G401 (cell line): ENCODE measurements at places on chromosomes 4 and X.
A peak's percentile ranks its signal among the peaks of the same experiment; 100 is the strongest.

- no peak for DNase-seq
Measured at GRCh38 chrX:136076942-136077341, 70.4 kb upstream of the FHL1 start.

DNA sequence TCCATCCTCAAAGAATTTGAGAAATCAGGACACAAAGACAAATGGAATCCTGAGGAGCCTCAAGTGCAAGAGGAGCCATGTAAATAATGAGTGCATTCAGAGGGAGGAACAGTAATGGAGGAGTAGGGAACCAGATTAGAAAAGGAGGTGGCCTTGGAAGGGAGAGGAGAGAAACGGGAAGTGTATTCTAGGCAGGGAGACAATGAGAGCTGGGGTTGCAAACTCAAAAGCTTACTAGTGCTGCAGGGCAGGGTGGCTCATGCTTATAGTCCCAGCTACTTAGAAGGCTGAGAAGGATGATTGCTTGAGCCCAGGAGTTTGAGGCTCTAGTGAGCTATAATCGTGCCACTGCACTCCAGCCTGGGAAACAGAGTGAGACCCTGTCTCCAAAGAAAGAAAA lies 113.2 kb upstream of the LSM6 start:
- no peak for DNase-seq

GRCh38 chrX:118254611-118255010 lies 91.3 kb upstream of the WDR44 start:
- DNase-seq, result peak; percentile 57

DNA sequence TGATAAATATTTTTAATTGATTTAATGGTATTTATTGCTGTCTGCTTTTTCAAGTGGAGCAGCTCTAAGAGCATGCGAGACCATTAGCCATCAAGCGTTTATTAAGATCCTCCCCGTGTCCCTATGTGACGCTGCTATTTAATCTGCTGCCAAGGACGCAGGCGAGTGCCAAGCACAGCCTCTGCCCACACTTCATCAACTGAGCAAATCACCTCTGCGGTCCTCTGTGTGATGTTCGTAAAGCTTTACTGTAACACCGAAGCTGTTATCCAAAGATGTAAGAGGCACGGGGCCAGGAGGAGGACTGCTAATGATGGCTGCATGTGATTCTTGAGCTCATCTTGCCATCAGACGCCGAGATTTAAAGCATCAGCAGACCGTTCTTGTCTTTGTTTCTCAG lies 79.5 kb downstream of the STOX2 start:
- DNase-seq, result peak; percentile 65

GRCh38 chr4:23734000-23734399 lies 155.8 kb downstream of the PPARGC1A start:
- no peak for DNase-seq

DNA sequence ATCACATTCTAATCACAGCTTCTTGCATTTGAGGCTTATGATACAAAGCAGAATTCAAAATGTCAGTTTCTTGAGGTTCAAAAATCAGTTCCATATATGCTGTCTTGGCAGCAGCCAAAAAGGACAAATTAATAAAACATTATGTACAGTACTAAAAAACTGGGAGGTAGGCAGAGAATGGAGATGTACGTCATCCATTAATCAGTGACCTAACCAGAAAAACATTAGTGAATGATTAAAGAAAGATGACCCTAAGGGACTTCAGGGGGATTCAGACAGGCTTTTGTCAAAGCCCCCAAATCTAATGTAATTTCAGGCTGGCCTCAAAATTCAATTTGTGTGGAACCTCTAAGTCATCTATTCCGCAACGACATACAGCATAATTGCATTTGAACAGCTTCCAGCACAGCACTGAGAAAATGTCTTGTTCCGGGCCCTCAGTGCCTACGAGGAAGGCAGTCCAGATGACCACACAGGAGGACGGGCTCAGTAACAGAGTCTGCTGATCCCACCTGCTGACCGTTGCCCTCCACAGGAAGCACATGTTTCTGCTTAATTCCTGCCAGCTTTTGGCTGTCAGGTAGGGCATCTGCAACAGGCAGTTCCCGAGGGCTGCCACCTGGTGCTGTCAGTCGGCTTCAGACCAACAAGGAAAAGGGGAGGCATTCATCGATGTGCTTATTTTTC lies 83.8 kb upstream of the HHIP start:
- DNase-seq, result peak; percentile 65

- DNase-seq, result no peak
Measured at GRCh38 chr4:83431200-83431599, 24.4 kb downstream of the HELQ start.

- no peak for DNase-seq
Measured at GRCh38 chr4:168059251-168059650, 33.1 kb upstream of the ANXA10 start.

DNA sequence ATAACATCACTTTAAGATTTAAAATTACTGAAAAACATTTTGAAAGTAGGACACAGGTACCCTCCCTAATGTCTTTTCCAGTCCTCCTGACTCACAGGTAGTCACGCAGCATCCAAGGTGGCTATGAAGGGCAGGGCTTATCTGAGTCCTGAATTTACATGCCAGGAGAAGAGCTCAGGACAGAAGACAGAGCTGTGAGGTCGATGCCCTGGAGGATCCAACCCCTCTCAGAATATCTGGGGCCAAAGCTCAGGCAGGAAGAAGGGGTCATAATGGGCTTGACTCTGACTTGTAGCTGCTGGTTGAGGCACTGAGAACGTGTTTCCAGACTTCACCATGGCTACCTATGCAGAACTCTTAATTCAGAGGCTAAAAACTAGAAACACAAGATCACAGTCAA lies 177.5 kb downstream of the AASDH start:
- no peak for DNase-seq

GRCh38 chr4:128241425-128241913 lies 46.1 kb downstream of the PGRMC2 start:
- DNase-seq, result peak; percentile 84

DNA sequence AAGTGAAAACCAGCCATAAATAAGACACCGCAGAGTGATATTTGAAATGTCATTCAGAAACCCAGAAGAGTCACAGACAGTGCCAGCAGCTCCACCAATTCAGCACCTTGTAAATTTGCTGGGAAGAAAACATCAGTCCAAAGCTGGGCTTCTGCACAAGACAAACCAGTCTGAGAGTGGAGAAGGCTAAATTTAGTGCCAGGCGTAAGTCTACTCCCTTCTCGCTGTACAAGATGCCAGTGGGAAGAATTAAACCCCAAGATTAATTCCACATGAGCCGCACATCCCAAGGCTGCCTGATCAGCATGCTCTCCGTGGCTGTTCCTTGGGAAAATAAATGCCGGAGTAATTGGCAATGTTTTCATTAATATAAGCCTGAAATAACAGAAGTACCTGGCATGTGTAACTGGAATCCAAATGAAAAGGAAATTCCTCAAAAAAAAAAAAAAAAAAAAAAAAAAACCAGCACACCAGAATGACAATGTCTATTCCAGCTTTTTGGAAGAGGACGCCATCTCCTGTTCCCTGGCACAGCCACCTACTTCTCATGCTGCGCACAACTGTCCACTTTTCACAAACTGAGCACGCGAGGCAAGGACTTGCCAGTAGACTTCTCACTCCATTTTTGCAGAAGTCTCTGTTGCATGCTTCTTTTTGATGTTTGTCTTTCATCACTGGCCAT lies 95.5 kb downstream of the NSUN7 start:
- peak; percentile 30 for DNase-seq

- no peak for DNase-seq
Measured at GRCh38 chr4:69038582-69038981, 57.7 kb upstream of the UGT2B7 start.

GRCh38 chrX:66233209-66233608 lies 69.2 kb downstream of the HEPH start:
- DNase-seq, result no peak

DNA sequence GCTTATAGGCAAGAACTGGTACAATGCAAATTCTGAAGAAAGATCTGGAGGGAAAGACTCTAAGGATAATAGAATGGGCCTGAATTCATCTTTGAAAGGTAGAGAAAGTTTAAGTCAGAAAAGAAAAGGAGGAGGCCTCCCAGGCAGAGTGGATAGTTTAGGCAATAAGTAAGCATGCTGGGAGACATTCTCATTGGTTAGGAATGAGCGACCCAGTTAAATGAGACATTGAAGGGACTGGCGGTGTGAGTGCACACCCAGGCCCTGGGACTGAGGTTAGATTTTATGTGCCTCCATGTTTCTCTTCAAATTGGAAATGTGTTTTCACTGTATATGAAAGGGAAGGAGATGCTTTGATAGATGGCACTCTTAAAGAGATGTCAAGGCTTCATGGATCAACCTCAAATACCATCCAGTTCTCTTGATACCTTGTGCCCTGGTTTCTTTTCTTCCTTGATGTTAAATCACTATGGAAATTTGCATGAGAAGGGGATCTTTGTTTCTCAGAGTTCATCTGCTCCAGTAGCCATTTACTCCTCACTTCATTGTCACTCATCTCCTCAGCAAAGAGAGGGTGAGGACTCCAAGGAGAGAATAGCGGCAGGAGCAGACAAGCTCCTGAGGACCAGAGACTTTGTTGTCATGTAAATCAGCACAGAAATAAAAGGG lies 584.2 kb upstream of the INTU start:
- DNase-seq, result no peak

GRCh38 chr4:101175896-101176676 lies 171.2 kb downstream of the PPP3CA start:
- DNase-seq, result no peak

- no peak for DNase-seq
Measured at GRCh38 chrX:116236666-116237065, 66.1 kb downstream of the AGTR2 start.

GRCh38 chr4:41542526-41543275 lies 4.7 kb downstream of the LIMCH1 start:
- no peak for DNase-seq

- no peak for DNase-seq
Measured at GRCh38 chr4:154960476-154960875, 179.4 kb downstream of the RBM46 start.

DNA sequence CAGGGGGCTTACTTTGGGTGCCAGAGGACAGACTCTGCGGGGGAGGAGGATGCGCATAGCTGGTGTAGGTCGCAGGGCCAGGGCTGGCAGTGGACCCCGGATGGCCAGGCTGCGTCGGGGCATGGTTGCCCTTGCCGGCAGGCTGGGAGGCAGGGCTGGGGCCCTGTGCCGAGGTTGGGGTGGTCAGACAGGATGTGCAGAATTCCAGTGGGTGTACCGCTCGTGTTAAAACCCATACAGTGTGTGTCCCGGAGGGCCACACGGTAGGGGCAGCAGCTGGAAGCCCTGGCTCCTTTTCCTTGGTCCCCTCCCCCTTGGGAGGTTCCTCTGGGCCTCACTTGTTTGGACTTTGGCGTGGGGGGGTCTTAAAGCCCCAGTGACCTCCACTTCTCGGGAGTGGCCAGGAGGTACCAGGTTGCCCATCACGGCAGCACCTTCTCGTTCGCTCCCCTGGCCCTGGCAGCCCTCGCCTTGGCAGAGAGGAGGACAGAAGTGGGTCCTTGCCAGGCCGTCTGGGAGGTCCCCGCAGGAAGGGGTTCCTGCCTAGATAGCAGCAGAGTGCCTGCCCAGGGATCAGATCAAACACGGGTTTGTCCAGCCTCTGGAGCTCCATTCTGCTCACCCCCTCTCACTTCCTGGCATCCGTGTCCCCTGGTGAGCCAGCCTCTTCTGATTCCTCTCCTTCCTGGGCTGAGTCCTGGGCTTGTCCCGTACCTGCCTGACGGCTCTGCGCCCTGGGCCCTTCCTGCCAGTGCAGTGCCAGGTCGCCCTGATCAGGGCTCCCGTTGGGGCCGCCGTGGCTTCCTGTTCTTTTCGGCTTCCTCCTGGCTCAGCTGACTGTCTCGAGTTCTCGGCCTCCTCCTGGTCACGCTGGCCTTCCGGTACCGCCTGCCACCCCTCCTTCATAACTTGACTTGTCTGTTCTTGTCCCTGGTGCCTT lies 56.7 kb upstream of the HGFAC start:
- no peak for DNase-seq

DNA sequence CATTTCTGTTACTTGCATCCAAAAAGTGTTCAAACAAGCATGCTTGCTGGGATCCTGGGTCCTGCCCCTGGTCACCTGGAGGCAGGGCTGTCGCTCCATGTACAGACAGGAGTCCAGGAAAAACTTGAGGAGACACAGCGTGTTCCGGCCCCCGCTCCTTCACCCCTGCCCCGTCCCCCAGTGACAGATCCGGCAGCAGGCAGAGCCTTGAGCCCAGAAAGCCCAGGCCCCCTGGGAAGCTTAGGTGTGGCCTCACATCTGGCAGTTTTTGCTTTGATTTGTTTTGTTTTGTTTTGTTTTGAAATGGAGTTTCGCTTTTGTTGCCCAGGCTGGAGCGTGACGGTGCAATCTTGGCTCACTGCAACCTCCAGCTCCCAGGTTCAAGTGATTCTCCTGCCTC lies 67.0 kb downstream of the TRMT44 start:
- no peak for DNase-seq

DNA sequence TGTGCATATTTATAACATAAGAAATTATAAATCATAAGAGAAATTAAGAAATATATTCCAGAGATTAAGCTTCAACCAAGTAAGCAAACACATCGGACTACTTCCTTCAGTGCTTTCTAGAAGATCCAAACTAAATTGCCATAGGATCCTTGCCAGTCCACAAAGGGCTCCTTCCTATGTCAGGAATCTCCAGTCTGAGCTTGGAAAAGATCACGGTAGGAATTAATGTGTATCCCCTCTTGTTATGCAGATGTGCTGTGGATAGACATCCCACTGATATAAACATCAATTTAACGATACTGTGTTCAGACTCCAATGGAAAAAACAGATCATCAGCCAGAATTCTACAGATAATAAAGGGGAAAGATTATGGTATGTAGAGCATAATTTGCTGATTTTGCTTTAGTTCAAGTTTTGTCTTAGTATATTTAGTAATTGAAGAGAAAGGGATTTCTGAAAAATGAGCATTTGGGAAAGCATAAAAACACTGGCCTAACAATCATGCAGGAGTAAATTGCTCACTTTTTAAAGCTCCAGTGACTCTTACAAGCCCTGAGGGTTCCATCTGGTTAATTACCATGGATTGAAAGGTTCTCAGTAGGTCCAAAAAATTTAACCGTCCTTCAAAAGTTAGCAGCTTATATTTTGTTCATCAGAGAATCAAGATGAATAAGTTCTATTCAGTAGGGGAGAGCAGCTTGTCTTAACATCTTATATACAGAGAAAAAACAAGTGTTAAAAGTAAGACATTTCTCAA lies 65.9 kb downstream of the HHIP start:
- no peak for DNase-seq

- no peak for DNase-seq
Measured at GRCh38 chr4:144494280-144494679, 151.7 kb upstream of the HHIP start.
